ENCODE measurements at places on chromosomes 11 and 22.

- peak; percentile 8 for DNase-seq
Observed at GRCh38 chr11:124195189-124195734, 12.1 kb downstream of the OR10D3 start.

GRCh38 chr22:38953577-38954413 lies 3.6 kb upstream of the APOBEC3A start:
- DNase-seq: no peak

- no peak for DNase-seq
Observed at GRCh38 chr11:119673052-119673758, 55.8 kb downstream of the NECTIN1 start.

DNA sequence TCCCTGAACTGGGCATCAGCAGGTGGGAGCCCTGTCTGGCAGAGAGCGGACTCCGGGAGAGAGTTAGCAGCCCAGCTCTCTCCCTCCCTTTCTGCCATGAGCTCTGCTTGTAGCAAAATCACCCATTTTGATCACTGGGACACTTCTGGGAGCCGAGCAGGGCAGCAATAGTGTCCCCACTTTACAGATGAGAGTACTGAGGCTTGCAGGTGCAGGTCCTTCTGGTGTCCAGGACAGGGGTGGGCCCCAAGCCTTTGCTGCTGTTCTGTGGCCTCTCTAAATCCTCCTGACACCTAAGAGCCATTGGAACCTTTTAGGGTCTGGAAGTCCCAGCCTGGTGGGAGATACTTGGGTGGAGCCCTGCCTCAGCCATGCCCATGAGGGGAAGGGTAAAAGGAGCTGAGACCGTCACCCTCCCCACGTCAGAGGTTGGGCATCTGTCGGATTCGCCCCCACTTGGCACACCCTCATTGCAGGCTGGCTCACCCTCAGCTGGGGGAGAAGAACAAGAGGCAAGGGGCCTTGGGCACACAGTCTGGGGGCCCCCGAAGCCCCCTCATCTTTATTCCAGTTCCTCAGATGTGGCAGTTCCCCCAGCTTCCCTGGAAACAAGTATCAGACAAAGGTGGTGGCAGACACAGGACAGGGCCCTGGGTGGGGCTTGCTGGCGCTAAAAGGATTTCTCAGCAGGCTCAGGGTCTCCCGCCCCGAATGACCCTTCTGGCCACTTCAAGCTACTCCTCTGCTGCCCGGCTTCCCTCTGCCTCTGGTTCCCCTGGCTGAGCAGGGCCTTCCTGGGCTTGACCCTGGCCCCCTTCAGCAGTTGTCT lies 4.5 kb downstream of the RIN1 start:
- no peak for DNase-seq

- DNase-seq: peak; percentile 29
Observed at GRCh38 chr11:124586238-124586860, 16.6 kb downstream of the OR8A1 start.

DNA sequence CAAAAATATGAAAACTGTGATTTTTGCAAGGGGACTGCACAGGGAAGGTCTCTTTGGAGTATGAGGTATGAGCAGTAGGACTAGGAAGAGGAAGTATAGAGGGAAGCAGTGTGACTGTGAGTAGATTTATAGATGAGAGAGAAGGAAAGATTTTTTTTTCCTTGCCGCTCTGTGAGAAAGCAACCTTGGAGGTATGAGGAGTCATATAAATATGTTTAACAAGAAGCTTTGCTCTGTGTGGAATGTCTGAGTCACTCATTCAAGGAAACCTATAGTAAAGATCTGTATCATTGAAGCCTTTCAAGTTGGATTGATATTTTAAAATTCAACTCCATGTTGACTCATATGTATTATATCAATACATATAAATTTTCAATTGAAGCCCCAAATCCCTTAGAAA lies 26.2 kb downstream of the DNHD1 start:
- DNase-seq: no peak

- DNase-seq: no peak
Observed at GRCh38 chr11:121466063-121466794, 13.5 kb upstream of the SORL1-AS1 start.

- DNase-seq: no peak
Observed at GRCh38 chr11:109223451-109223850, 198.5 kb upstream of the C11orf87 start.

- DNase-seq: no peak
Observed at GRCh38 chr11:44579302-44579761, 13.9 kb downstream of the CD82 start.

DNA sequence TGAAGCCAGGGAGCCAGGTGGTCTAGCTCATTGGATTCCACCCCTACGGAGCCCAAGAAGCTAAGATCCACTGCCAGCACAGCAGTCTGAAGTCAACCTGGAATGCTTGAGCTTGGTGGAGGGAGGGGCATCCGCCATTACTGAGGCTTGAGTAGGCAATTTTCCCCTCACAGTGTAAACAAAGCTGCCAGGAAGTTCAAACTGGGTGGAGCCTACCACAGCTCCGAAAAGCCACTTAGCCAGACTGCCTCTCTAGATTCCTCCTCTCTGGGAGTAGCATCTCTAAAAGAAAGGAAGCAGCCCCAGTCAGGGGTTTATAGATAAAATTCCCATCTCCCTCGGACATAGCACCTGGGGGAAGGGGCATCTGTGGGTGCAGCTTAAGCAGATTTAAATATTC lies 620.3 kb downstream of the NELL1 start:
- no peak for DNase-seq

GRCh38 chr11:64268893-64269539 lies 15.4 kb downstream of the BAD start:
- DNase-seq: peak; percentile 60

DNA sequence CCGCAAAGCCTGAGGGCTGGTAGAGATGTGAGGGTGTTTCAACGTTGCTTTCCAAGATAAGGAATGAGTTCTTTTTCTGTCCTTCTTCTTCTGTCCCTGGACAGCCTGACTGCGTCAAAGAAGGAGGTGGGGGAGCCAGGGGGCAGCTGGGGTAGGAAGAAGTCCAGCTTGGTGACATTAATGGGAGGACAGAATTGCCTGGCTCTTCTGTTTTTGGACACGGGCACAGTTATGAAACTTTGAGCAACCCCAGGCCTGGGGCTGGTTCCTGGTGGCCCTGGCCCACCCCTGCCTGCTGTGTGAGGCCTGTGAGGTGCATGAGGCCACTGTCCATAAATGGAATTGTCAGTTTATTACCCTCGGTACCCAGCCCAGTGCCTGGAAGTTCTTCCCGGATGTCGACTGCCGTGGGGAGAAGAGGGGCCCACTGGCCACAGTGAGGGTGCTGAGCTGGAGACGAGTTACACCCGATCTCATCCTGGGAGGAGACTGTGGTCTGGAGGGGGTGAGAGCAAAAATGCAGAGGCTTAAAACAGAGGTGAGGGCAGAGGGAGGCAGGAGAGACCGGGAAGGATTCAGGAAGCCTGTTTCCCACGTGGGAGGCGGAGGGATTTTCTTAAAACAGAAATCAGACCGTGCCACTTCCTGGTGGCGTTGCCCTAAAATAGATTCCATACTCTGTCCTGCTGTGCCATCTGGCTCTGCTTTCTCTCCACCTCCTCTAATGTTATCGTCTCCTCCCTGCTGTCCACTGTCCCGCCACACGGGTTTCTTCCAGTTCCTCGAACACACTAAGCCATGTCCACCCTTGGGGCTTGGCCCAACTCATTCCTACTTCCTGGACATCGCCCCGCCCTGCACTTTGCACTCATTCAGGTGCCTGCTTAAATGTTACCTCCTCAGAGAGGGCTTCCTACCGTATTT lies 59.7 kb upstream of the RASD2 start:
- DNase-seq: no peak

DNA sequence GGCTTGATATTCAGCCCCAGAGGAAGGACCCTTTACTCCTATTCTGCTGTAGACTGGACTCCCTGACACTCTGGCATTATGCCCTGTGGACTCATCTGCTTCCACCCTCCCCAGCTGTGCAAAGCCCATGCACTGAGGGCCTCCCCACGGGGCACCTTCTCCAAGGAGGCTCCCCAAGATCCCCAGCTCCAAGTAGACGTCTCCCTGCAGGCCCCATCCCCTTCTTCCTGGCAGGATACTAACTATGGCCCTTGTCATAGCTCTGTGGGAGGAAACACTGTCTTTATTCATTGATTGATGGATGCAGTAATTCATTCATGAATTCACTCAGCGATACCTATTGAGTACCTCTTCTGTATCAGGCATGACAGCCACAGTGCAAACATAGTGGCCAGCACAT lies 15.3 kb upstream of the APOL6 start:
- DNase-seq: no peak

DNA sequence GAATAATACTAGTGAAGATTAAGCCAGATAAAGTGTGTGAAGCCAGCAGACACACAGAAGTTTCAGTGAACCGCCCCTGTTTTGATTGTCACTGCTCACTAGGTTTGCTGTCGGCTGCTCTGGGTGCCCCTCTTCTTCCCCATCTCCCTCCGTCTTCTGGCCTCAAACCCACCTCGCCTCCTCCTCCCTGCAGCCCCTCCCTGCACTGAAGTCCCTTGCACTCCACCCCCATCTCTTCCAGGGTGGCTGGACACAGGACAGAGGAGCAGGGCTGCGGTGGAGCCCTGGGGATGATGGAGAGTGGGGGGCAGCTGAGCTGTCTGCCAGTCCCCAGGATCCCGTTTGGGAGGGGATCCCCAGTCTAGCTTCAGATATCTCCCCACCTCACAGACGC lies 53.5 kb downstream of the CYTH4 start:
- no peak for DNase-seq

DNA sequence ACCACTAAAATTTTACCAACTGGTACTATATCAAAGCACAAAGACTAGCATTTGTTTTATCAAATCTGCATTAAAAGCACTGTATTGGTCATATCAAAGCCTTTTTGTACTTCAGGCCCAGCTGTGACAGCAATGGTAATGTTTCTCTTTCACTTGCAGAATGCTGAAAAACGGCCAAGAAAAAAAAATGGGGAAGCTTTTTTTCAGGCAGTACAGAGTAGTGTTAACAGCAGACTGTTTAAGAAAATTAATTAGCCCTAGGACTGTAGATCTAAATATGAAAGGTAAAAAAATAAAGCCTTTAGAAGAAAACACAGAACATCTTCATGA lies 33.3 kb downstream of the DENND5A start:
- DNase-seq: peak; percentile 96

DNA sequence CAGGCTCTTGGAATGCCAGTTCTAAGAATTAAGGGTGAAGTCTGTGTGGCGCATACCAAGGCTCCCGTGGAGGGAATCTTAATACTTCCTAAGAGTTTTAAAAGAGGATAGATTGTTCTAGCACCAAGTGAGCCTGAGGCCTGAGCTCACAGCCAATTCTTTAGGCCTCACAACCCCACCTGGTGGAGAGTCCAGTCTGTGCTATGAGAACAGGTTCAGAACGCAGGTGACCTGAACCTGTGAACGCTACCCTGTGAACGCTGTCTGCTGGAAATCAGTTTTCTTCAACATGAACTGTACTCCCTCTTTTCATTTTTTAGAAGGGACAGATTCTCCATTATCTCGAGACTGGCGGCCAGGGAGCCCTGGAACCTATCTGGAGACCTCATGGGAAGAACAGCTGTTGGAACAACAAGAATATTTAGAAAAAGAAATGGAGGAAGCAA lies 43.2 kb upstream of the DLAT start:
- DNase-seq: peak; percentile 68

Data from globus pallidus (tissue), 1 donor.